Activated CD4-positive, alpha-beta T cell treated with anti-CD3 and anti-CD28 coated beads, Interleukin-10, Interleukin-2, amounts not matched to agents 100 ng/mL and 50 ng/mL, durations not matched to agents 16 hours and 8 hours (primary cell): ENCODE measurements at places on chromosomes 11 and 22.

DNA sequence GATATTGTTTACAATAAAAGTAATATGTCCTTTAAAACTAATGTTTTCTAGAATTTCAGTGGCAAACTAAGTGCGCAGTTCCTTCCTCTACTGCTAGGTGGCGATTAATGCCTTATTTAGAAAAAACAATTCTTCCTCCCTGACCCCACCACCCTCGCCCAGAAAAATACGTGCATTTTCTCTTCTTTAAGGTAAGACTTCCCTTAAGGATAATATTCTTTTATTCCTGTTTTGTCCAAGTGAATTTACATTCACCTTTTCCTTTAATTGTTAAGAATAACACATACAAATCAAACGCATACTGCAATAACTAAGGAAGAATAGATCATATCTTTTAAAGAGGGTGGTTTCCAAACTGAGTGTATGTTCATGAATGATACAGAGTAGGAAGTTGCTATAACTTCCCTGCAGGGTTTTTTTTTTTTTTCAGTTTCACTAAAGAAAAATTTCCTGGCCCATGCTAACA is 17.0 kb upstream of the PSMA1 start:
- peak; percentile 54 for DNase-seq

GRCh38 chr22:45208993-45209838 is 31.5 kb downstream of the KIAA0930 start:
- peak; percentile 12 for DNase-seq

DNA sequence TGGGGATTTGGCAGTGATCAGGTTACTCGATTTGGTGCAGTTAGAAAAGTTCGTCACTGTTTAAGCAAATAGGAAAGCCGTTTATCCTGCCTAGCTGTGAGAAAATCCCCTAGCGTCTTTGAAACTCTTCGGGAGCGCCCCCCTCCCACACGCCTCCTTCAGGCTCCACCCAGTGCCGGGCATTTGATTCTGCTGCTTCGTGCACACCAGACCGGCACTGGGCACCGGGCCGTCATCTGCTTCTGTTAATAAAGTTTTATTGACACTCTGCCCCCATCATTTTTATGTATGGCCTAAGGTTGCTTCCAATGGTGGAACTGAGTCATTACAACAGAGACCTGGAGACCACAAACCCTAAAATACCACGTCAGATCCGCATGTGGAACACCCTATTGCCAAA is 50.9 kb downstream of the IGF2 start:
- peak; percentile 3 for DNase-seq

DNA sequence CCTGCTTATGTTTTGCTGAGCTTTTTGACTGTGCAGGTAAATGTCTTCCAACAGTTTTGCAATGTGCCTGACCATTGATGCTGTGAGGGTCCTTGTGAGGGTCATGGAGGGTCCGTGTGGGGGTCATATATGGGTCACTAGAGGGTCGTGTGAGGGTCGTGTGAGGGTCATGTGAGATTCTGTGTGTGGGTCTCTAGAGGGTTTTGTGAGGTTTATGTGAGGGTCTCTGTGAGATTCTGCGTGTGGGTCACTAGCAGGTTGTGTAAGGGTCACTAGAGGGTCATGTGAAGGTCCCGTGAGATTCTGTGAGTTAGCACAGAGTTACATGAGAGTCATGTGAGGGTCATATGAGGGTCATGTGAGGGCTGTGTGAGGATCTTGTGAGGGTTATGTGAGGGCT is 263.9 kb upstream of the B3GAT1 start:
- DNase-seq, result no peak

DNA sequence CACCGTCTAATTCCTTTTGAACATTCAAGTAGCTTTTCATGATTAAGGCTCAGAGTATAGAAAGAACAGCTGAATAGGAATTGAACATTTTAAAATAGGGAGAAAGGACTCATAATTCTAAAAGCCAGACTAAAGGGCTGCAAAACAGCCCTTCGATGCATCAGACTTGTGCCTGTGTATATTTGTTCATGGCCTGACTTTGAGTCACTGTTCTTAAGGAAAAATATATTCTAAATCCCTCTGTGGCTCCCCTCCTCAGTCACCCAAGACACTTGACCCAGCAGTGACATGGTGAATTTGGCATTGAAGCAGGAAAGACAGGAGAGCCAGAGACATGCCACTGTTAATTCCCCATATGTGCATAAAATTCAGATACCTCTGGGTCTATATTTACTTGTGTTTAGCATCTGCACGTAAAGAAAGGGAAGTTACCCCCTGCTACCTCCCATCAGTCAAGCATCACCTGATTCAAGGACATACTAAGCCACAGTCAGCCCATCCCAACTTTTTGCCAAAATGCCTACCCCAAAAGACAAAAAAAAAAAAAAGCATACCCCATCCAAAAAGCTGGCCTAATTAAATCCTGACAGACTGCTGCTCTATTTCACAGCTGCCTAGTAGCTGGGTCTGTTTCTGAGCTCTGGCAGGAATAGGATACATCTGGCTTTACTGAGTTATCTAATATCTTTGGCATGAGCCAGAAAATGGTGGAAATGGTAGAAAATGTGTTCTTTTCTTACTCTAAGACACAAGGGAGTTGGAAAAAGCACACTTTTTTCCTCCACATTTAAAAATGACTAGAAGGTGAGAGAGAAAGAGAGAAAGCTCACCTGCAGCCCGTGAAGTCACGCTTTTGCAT is 93.5 kb downstream of the COMMD9 start:
- no peak for DNase-seq

DNA sequence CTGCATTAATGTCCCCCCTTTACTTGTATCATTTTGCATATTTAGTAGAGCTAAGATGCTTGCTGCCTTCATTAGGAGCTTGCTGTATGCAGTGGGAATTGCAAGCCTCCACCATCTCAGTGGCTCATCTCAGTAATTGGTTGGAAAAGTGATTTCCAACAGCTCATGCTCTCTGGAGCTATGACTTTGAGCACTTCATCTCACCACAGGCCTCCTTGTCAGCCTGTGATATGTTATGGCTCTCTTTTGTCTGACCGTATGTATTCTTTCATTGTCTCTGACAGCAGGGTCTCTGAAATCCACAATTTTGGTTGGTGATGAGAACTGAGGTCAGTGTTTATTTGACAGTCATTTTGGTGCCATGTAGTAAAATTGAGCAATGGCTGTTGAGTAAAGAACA is 345.1 kb downstream of the FAT3 start:
- DNase-seq, result no peak

- DNase-seq, result peak; percentile 98
Measured at GRCh38 chr22:41468381-41469217, at the start of the genes ACO2 and PHF5A. ACO2 (plus strand) TSS chr22:41469117; CDS start chr22:41469147, 30 bp downstream. PHF5A (minus strand) TSS chr22:41468692; CDS start chr22:41468653, 39 bp downstream.

DNA sequence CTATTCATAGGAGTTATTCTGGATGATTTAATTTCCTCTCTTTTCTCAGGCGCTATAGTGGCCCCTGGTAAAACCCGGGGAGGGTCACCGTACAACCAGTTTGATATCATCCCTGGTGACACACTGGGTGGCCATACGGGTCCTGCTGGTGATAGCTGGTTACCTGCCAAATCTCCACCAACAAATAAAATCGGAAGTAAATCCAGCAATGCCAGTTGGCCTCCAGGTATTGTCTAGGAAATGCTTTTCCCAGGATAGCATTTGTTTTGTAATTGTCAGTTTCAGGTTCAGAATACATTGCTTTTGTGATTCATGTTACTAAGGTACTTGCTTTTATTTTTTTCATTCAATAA is 35.6 kb upstream of the ADSL start:
- no peak for DNase-seq

DNA sequence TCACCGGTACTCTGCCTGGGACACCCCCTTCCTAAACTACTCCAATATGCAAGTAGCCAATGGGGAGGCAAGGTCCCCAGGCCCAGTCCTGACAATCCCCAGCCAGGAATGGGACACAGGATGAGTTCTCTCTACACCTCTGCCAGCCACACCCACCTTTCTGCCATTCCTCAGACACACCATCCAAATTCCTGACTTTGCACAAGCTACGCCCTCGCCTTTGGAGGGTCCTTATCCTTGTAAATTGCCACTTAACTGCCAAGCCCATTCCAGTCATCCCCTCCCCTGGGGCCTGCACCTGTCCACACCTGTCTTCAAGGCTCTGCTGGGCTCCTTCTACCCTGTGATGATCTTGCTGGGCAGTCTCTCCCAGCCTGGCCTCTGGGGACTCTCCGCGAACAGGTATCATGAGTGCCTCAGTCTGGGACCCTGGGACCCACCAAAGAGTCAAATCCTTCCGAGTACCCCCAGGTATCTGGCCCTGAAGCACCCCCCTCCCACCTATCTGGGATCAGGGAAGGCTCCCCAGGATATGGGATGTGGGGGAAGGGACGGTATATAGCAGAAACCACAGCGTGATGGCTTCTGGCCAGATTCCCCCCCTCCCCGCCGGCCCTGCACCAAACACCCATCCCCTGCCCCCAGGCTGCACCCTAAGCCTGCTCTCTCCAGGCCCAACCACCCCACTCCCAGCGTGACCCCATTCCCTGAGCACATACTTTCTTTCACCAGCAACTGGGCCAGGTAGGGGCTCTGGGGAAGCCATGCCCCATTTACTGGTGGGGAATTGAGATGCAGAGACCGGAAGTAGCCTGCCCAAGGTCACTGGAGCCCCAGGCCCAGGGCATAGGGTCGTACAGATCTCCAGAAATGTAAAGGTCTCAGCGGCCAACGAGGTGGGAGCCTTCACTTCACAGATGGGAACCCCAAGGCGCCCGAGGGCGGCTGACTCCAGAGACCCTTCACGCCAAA is 806 bp downstream of the ARAP1 start:
- no peak for DNase-seq

DNA sequence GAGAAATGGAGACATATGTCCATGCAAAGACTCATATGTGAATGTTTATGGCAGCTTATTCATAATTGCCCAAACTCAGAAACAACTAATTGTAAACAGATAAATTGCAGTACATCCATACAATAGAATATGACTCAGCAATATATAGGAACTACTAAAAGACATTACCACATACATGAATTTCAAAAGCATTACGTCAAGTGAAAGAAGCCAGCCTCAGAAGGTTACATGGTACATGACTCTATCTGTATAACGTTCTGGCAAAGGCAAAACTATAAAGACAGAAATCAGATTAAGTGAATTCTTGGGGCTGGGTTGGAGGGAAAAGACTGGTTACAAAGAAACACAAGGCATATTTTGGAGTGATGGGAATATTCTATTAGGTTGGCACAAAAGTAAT is 7.2 kb downstream of the KCTD21 start:
- DNase-seq, result no peak
